ENCODE measurements at places on chromosomes 16 and 17. TPM values are rescaled to one million over a fixed set of nuclear protein-coding genes. Genes with fewer than 3 reads are reported as not detected.

GRCh38 chr17:75417054-75417580 is 11.6 kb upstream of the GRB2 start:
- H3K27ac ChIP-seq, result no peak overlapping the region
- no peak overlapping the region for H3K4me3 ChIP-seq
- peaks cover 8% of the 10 kb centered on the region for H3K4me1 ChIP-seq

GRCh38 chr16:63841271-63841670 is 1280.6 kb downstream of the CDH11 start:
- H3K27me3 ChIP-seq, result no peaks in the 10 kb centered on the region
- no peaks in the 10 kb centered on the region for H3K4me1 ChIP-seq
- no peak overlapping the region for H3K27ac ChIP-seq
- no peak for DNase-seq

Gene CLEC19A
- not detected for total RNA-seq

DNA sequence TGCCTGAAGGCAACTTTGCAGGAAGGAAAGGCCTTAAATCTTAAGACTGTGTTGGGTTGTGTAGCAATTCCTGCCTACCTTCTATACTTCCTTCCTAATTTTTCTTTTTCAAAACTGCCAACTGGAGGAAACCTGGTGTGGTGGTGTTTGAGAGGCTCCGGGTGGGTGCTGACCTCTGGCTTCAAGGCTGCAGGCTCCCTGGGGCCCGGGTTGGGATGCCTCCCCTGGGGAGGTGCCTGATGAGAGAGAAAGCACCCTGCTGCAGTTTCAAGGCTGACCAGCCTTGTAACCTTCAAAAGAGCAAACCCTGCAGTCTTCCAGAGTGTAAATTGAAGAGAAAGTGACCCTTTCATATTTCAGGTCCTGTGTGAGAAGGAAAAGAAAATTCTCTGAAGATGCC is 55.9 kb downstream of the MSI2 start:
- H3K4me1 ChIP-seq, result no peaks in the 10 kb centered on the region
- H3K27me3 ChIP-seq, result no peaks in the 10 kb centered on the region
- DNase-seq, result no peak
- no peak overlapping the region for H3K4me3 ChIP-seq

- no peak overlapping the region for H3K4me3 ChIP-seq
- H3K27ac ChIP-seq, result peak overlapping the region; percentile 88
- peak; percentile 43 for DNase-seq
- H3K36me3 ChIP-seq, result no peaks in the 10 kb centered on the region
Observed at GRCh38 chr16:13996778-13997288, 74.3 kb upstream of the MRTFB start.

Gene CHP2
- total RNA-seq, result not detected

DNA sequence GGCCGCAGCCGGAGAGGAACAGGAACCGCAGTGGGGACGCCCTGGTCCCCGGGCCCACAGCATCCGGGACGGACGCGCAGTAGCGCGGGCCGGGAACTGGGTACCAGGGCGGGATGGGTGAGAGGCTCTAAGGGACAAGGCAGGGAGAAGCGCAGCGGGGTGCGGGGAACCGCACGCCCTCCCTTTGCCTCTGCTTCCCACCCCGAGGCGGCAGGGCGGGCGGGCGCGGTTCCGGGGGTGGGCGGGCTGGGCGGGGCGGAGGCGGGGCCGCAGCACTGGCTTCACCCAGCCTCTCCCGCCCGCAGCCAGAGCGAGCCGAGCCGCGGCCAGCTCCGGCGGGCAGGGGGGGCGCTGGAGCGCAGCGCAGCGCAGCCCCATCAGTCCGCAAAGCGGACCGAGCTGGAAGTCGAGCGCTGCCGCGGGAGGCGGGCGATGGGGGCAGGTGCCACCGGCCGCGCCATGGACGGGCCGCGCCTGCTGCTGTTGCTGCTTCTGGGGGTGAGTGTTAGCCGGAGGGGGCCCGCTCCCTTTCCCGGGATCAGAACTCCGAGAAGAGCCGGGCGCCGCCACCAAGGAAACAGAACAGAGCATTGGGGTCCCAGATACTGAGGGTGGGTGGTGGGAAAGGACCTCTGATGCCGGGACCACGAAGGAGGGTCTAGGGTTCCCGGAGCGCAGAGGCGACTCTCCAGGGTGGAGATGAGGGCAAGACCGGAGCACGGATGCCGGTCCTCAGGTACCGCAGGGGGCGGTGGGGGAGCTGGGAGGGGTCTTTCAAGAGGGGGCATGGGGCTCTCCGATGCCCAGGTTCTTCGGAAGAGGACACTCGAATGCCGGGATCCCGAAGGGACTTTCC is at the start of gene NGFR:
Gene NGFR, plus strand, starts transcription at position 308 of the 856 bp plus-strand sequence. Its CDS starts 125 bp downstream, at position 433.
- H3K4me3 ChIP-seq, result peak within 1 kb of the TSS; percentile 54
- H3K27ac ChIP-seq, result peak within 1 kb of the TSS; percentile 52
- no peak for DNase-seq
- peaks cover 10% of the 10 kb centered on the region for H3K27me3 ChIP-seq
- no peaks in the 10 kb centered on the region for H3K4me1 ChIP-seq

DNA sequence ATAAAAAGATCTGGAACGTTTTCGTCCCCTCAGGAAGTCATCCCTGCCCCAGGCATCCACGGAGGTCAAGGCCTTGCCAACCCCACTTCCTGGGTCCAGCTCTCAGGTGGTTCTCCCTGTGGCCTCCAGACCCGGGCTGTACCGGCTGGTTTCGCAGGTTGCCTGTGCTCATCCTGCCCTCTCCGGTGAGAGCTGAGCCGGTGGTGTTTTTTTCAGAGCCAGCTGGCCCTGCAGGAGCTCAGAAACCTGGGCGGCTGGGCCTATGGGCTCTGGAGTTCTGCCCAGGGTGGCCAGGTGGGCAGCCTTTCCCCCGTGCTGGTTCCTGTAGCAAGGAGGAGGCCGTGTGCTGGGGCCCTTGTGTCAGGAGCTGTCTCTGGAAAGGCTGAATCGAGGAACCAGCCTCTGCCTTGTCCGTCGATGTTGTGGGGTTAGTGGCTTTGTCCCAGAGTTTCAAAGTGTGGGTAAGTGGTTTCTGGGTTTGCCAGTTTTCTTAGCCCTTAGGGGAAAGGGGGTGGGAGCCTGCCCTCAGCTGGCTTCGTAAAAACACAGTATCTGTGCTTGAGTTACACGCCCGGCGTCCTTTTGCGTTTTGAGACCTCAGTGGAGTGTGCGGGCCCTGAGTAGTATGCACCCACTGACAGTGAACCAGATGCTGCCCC is 23.6 kb downstream of the C16orf90 start:
- no peak for DNase-seq
- no peak overlapping the region for H3K27ac ChIP-seq
- H3K36me3 ChIP-seq, result no peaks in the 10 kb centered on the region
- H3K4me1 ChIP-seq, result no peaks in the 10 kb centered on the region

Gene AIPL1
- total RNA-seq, result not detected

- no peak overlapping the region for H3K4me3 ChIP-seq
- no peak overlapping the region for H3K27ac ChIP-seq
- no peak for DNase-seq
Observed at GRCh38 chr16:16141784-16142396, 81.4 kb downstream of the ABCC6 start.

Gene SRCIN1
- total RNA-seq, result 0.52 TPM

- DNase-seq, result no peak
- H3K36me3 ChIP-seq, result no peaks in the 10 kb centered on the region
- no peaks in the 10 kb centered on the region for H3K27me3 ChIP-seq
- H3K27ac ChIP-seq, result no peak overlapping the region
- peaks cover 22% of the 10 kb centered on the region for H3K4me1 ChIP-seq
Observed at GRCh38 chr16:47480410-47480809, 19.3 kb downstream of the PHKB start.

DNA sequence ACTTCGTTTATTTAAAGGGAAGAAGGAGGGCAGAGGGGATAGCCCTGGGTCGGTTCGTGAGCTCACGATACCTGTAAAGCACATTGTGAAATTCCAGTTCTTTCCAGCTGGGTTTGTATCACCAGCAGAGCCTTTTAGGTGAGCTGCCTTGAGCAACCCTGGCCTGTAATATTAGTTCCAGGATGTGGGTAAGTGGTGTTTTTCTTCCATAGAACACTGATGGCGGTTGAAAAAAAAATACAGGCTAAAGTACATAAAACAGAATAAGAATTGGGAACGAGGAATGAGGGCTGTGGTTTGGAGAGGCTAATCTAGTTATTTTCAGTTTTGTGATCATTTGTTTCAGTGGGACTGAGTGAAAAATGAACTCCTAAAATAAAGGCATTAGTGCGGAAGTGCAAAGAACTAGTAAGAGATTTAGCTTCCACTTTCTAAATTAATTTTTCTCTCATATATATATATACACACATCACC is 20.6 kb downstream of the HS3ST3B1 start:
- no peaks in the 10 kb centered on the region for H3K4me1 ChIP-seq
- H3K4me3 ChIP-seq, result no peak overlapping the region
- peaks cover 3% of the 10 kb centered on the region for H3K27me3 ChIP-seq
- no peaks in the 10 kb centered on the region for H3K36me3 ChIP-seq
- DNase-seq, result no peak

Gene DNAI2
- not detected for total RNA-seq

GRCh38 chr16:86708431-86708830 is 130.1 kb downstream of the FOXL1 start:
- no peaks in the 10 kb centered on the region for H3K36me3 ChIP-seq
- no peak overlapping the region for H3K27ac ChIP-seq
- H3K27me3 ChIP-seq, result no peaks in the 10 kb centered on the region
- H3K4me1 ChIP-seq, result no peaks in the 10 kb centered on the region
- H3K4me3 ChIP-seq, result no peak overlapping the region
- no peak for DNase-seq

GRCh38 chr17:47685556-47686275 is 8.2 kb upstream of the TBKBP1 start:
- H3K36me3 ChIP-seq, result peaks cover 20% of the 10 kb centered on the region
- no peak overlapping the region for H3K27ac ChIP-seq
- DNase-seq, result no peak
- H3K27me3 ChIP-seq, result no peaks in the 10 kb centered on the region
- H3K4me1 ChIP-seq, result no peaks in the 10 kb centered on the region
- H3K4me3 ChIP-seq, result no peak overlapping the region

Gene OTOA
- not detected for total RNA-seq

- H3K4me1 ChIP-seq, result no peaks in the 10 kb centered on the region
- no peak overlapping the region for H3K27ac ChIP-seq
- no peaks in the 10 kb centered on the region for H3K27me3 ChIP-seq
- peaks cover 21% of the 10 kb centered on the region for H3K36me3 ChIP-seq
- H3K4me3 ChIP-seq, result peak overlapping the region; percentile 73
Observed at GRCh38 chr17:31859487-31860008, 504 bp upstream of the COPRS start.

DNA sequence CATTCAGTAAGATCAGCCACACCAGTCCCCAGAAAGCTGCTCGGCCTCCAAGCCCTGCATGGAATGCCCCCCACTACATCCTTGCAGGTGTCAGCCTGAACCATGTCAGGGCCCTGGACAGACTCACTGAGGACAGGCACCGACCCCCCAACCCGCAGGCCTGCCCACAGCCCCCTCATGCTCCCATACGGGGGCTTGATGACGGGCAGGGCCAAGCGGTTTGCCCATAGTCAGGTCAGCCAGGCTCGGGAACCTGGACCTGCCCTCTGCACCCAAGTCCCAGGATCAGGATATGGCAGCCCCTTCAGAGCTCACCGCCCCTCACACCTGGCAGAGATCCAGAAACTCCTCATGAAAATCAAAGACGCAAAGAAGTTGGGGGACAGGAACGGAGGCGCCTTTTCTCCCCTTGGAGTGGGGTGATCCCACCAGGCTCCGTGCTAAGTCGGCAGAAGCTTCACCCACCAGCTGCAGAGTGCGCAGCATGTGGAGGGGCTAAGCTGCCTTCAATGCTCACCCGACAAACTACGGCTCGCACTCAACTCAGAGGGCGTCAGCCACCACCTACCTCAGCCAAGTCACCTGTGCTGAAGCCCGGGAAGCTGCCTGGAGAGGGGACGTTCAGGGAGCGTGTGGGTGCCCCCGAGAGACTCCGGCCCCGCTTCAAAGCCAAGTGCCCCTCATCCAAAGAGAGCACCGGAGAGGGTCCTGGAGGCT is 26.5 kb downstream of the GNPTG start:
- peak overlapping the region; percentile 89 for H3K27ac ChIP-seq
- H3K4me3 ChIP-seq, result peak overlapping the region; percentile 70
- peaks cover 5% of the 10 kb centered on the region for H3K36me3 ChIP-seq
- H3K4me1 ChIP-seq, result peaks cover 25% of the 10 kb centered on the region
- no peak for DNase-seq

Measured in right atrium auricular region (tissue), 2 donors.